Neural cell (in vitro differentiated cells): ENCODE measurements at places on chromosomes 5 and 9. TPM values are rescaled to one million over a fixed set of nuclear protein-coding genes. Genes with fewer than 3 reads are reported as not detected.

GZMA gene
- not detected in 2 replicates for polyA plus RNA-seq

QRFP gene
- not detected in 2 replicates for polyA plus RNA-seq

SOWAHA gene
- 23.4 and 26.9 TPM in 2 replicates for polyA plus RNA-seq

TCERG1 gene
- polyA plus RNA-seq, result 209 and 238 TPM in 2 replicates

PCDHB15 gene
- 11.2 and 13.7 TPM in 2 replicates for polyA plus RNA-seq

SUSD3 gene
- not detected in 2 replicates for polyA plus RNA-seq

COL27A1 gene
- 0.04 and 0.25 TPM in 2 replicates for polyA plus RNA-seq

SPATA31D4 gene
- polyA plus RNA-seq, result not detected in 2 replicates
